Urothelium cell line (cell line): ENCODE measurements at places on chromosomes 7 and 10.

GRCh38 chr10:64344211-64344610 lies 823.0 kb downstream of the REEP3 start:
- DNase-seq, result no peak

DNA sequence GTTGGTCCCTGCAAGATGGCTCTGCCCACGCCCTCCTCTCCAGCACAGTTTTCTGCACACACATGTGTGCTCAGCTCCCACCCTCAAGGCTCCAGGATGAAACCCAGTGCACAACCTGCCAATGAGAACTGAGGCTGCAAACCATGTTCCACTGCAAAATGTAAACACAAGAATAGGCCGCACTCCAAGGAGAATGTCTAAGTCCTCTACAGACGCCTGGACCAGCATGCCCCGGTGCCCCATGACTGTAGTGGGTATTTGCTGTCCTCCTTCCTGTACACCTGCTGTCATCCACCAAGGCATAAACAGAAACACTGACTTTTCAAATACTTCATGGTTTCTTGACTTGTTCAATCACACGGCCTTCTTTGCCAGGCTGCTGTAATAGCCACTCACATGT lies 72.6 kb downstream of the COBL start:
- no peak for DNase-seq

DNA sequence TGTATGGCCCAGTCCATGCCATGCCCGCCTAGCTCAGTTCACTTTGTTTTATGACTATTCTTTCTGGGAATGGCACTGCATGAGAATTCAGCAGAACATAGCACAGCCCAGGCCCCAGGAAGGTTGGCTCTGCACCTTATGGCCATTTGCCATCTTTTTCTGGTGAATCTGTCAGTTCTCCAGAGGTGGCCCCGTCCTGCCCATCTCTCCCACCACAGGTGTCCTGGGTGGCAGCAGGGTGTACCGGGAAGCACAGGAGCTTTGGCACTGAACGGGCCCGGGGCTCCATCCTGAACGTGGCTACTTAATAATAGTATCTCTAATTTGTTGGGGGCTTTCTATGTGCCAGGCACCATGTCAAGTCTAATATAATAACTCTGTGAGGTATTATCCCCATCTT lies 24.7 kb downstream of the GOLGA7B start:
- DNase-seq, result no peak

DNA sequence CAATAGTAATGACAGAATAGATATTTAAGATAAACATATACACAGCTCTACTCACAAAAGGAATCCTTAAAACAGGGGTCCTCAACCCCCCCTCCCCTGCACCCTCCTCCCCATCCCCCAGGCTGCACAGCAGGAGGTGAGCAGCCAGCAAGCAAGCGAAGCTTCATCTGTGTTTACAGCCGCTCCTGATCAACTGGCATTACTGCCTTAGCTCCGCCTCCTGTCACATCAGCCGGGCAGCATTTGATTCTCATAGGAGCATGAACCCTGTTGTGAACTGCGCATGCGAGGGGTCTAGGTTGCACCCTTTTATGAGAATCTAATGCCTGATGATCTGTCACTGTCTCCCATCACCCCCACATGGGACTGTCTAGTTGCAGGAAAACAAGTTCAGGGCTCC lies 65.5 kb downstream of the SMURF1 start:
- no peak for DNase-seq

- DNase-seq, result peak; percentile 12
These were observed 186.6 kb upstream of the CELF2 start for GRCh38 chr10:10831085-10831484.

DNA sequence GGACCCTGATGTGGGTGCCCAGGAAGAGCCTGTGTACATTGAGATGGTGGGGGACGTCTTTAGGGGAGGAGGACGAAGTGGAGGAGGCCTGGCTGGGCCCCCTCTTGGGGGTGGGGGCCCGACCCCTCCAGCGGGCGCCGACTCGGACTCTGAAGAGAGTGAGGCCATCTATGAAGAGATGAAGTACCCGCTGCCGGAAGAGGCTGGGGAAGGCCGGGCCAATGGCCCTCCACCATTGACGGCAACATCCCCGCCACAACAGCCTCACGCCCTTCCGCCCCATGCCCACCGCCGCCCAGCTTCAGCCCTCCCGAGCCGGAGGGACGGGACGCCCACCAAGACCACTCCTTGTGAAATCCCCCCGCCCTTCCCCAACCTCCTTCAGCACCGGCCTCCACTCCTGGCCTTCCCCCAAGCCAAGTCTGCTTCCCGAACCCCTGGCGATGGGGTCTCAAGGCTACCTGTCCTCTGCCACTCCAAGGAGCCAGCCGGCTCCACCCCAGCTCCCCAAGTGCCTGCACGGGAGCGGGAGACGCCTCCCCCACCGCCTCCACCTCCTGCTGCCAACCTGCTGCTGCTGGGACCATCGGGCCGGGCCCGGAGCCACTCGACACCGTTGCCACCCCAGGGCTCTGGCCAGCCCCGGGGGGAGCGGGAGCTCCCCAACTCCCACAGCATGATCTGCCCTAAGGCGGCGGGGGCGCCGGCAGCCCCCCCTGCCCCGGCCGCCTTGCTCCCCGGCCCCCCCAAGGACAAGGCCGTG lies 4.8 kb downstream of the NYAP1 start:
- DNase-seq, result peak; percentile 3

GRCh38 chr10:11687779-11688447 lies 54.3 kb upstream of the ECHDC3 start:
- peak; percentile 42 for DNase-seq

GRCh38 chr10:58894929-58895328 lies 281.5 kb upstream of the PHYHIPL start:
- no peak for DNase-seq

GRCh38 chr7:75772081-75773077 lies at the start of gene CCL26:
Gene CCL26 (minus strand): TSS chr7:75772211. CDS start chr7:75772176, 35 bp downstream.
- peak; percentile 42 for DNase-seq

DNA sequence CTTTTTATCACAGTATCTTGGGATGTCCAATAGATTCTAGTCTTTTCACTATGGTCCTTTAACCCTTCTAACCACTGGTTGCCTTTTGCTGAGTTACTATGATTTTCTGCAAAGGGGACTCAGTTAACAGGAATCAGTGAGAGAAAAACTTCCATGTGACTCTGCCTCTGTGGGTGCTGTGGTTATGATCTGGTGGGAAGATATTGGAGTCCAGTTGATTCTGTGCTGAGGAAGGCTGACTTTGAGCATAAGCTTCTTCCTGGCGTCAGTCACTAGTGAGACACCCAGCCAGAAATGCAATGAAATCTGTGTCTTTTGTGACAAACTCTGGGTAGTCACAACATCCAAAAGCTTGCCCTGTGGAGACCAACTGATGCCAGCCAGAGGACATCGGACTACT lies 648.0 kb downstream of the SUGCT start:
- no peak for DNase-seq

- no peak for DNase-seq
These were observed 330.7 kb downstream of the ELMO1 start for GRCh38 chr7:37118004-37118403.

- DNase-seq, result no peak
These were observed 7.6 kb downstream of the CYP26A1 start for GRCh38 chr10:93081318-93081717.

- no peak for DNase-seq
These were observed 589 bp downstream of the ZNF488 start for GRCh38 chr10:47383261-47384147.

DNA sequence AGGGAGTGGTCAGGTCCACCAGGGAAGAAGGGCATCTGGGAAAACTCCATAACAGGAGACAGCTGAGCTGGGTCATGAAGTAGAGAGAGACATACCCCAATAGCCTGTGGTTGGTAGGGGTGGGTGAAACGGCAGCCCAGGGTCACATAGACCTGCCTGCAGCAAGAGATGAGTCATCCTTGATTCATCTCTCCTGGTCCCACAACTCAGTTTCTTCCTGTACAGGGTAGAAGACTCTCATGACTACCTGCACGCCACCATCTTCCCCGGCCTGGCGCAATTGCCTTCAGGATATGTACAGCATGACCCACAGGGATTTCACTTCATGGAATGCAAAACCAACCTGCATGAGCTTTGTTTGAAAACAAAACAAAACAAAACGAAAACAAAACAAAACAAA lies 45.1 kb upstream of the ADAM12 start:
- DNase-seq, result peak; percentile 61

DNA sequence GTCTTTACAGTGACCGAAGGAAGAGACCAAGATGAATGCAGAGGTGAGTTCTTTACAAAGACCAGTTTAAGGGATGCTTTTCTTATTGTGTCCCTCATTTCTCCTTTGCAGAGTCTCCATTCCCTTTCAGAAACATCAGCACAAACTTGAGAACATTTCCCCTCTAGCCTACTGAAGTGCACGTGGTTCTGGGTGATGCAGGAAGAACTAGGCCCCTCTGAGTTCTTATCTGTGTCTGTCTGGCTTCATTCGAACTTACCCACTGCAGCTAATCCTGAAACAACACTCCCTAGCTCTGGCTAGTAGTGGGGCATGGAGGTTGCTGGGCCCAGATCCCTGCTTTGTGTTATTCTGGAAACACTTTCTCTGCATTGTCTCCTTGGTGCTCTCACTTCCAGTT lies 12.6 kb downstream of the BLVRA start:
- no peak for DNase-seq

DNA sequence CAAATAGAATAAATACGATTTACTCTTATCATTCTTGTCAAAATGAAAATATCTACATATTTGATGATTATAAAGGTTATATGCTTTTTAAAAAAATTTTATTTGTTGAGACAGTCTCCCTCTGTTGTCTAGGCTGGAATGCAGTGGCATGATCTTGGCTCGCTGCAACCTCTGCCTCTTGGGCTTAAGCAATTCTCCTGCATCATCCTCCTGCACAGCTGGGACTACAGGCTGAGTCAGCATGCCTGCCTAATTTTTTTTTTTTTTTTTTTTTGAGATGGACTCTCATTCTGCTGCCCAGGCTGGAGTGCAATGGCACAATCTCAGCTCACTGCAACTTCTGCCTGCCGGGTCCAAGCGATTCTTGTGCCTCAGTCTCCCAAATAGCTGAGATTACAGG lies 48.9 kb downstream of the PUS7 start:
- no peak for DNase-seq

DNA sequence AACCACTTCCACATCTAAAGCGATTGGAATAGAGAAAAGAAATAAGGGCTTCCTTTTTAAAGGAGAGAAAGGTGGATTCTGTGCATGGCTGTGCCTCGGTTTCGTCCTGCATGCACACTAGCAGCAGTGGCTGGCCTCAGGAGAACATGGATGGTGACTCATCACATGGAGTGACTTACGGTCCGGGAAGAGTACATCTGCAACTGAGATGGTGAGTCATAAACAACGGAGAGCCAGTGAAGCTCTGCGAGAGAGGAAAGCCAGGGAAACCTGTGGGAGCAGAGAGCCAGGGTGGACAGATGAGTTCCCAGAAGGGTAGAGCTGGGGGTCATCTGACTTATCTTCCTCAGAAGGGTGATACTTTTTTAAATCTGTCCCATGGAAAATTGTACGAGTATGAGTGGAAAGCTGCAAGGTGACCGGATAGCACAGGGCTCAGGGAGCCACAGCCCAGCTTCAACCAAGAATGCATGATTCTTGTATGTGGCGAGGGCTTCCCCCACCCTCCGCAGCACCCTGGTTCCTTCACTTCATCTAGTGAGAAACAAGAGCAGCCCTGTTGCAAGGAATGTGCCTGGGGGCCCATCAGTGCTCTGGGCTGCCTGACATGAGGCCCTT lies 259.1 kb downstream of the KLF6 start:
- DNase-seq, result peak; percentile 76

DNA sequence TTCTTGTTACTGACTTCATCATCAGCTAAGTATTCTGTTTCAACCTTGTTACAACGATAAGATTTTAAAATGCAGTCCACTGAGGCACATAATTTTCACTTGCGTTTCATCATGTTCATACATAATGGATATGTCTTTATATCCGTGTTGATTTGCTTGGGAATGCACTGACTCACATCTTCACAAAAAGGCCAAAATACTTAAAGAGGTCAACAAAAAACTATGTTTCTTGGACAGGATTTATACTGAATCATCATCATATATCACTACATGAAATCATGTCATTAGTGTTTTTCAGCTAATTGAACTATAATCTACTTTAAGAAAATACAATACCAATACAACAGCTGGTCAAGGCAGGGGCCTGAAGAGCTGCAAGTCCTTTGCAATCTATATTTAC lies 324.5 kb upstream of the KLF6 start:
- DNase-seq, result no peak

GRCh38 chr10:26715137-26715487 lies 17.6 kb downstream of the PDSS1 start:
- DNase-seq, result no peak

GRCh38 chr10:93438613-93439253 lies 43.4 kb downstream of the MYOF start:
- no peak for DNase-seq

- DNase-seq, result peak; percentile 9
These were observed 68.1 kb downstream of the VPS41 start for GRCh38 chr7:38840736-38841460.

GRCh38 chr10:113565364-113565763 lies 12.5 kb downstream of the HABP2 start:
- DNase-seq, result no peak

GRCh38 chr7:104306793-104307192 lies 21.6 kb upstream of the LHFPL3 start:
- DNase-seq, result no peak

- no peak for DNase-seq
These were observed 37.0 kb upstream of the EGR2 start for GRCh38 chr10:62852961-62853702.

DNA sequence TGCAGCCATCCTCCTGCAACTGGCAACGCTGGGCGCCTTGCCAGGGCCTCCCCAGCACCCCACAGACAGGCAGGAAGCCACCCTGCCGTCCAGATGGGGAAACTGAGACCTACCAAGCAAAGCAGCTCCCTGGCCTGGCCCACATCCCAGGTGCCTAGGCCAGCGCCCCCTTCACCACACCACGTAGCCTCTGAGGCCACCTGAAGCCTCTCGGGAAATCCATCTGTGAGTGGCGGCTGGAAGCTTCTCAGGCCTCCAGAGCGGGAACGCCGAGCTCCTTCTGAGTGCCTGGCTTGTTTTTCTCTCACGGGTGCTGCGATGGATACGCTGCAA lies 58.7 kb downstream of the UNCX start:
- DNase-seq, result no peak

GRCh38 chr7:31741852-31742251 lies 54.8 kb downstream of the PPP1R17 start:
- DNase-seq, result no peak

GRCh38 chr10:59018977-59019376 lies 157.5 kb upstream of the PHYHIPL start:
- DNase-seq, result no peak

DNA sequence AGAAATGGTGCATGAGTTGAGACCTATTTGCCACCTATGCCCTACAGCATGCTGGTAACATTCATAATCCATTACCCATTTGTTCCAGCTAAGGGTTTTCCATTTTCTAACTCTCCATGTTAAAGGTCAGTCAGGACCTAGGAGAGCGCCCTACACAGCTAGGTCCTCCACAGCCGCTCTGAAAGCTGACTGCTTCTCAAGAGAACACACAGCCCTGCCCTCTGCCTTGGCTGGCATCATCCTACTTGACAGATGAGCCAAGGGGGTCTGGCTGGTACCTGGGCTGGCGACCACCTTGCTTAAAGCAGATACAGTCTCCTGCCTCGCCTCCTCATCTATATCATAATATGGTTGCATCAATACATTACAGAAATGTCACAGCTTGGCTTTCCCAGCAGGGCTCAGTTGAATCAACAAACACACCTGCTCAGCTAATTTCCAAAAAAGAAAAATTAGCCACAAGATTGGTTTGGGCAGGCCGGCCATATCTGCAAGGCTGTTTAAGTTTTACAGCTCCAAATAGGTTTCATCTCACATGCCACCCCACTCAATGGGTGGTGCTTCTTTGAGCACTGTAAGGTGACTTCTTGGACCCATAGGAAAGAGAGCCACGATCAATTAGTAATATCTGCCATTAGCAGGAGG lies 17.3 kb downstream of the TLL2 start:
- DNase-seq, result peak; percentile 18

GRCh38 chr7:106597751-106598546 lies 63.0 kb downstream of the CCDC71L start:
- no peak for DNase-seq
